ENCODE measurements at places on chromosomes 4 and X.

DNA sequence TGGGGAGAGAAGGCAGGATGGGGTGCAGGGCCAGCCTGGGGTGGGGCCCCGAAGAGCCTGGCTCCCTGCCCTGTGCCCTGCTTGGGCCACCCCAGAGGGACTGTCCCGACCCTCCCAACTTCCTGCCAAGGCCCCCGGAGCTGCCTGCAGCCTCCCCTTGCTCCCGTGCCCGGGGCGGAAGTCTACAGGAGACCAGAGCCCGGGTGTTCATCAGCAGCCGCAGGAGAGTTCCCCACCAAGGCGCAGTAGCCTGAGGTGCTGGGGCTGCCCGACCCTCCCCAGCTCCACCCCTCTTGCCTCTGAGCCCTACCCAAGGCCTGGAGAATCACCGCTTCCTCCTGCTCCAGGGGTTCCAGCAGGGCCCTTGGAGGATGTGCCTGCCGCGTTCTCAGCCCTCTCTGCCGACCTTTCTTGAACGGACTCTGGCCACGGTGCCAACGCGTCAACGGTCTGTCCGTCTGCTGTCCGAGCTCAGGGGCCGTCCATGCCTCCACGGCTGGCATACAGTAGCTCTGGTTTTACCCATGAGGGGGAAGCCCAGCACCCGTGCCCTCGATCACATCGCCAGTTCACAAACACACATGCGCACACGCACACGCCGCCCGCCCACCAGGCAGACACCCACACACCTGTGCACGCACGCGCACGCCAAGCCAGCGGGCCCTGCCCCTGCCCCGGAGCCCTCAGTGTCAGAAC is 36.0 kb upstream of the SPON2 start:
- no peak for DNase-seq

DNA sequence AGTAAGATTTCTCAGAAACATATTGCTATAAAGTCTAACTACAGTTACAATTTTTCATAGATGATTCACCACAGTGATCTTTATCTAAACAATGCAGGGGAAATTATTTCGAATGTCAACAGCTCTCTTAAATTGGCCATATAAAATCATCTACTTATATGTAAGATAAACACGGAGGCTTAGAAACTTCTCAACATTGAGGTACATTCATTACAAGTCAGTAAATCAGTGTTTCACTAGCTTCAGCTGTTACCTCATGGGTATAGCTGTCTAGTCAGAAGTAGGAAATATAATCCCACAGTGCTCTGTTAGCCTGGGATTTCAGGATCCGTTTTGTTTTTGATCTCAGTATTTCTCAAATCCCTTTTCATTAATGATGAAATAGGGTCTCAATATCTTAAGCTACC is 43.2 kb downstream of the PCDH7 start:
- DNase-seq: no peak

DNA sequence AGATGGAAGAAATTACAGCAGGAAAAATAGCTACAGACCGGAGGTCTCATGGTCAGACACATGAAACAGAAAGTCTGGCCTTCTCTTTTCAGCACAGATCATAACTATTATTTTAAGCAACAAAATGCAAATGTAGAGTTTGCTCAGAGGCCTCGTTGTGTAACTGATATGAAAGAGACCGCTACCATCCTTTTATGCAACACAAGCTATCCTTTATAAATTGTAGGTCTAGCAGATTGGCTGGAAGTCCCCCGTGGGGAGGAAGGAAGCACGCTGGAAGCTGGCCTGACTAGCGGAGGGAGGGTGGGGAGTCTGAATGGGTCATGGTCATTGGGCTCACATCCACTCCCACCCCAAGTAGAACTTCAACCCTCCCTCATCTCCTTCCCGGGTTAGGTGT is 27.7 kb downstream of the DMP1 start:
- no peak for DNase-seq

DNA sequence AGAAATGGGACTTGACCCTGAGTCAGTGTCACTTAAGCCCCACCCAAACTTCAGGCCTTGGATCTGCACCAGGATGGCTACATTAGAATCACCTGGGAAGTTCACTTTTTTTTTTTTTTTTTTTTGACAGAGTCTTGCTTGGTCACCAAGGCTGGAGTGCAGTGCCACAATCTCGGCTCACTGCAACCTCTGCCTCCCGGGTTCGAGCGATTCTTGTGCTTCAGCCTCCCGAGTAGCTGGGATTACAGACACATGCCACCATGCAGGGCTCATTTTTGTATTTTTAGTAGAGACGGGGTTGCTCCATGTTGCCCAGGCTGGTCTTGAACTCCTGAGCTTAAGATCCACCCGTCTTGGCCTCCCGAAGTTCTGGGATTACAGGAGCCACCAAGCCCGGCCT is 3.0 kb downstream of the NCBP2L start:
- DNase-seq: no peak

GRCh38 chr4:46979726-46980125 is 13.7 kb downstream of the GABRA4 start:
- no peak for DNase-seq

GRCh38 chr4:114040319-114041116 is 61.1 kb upstream of the ARSJ start:
- no peak for DNase-seq
